ENCODE measurements at places on chromosomes 16 and 17.

DNA sequence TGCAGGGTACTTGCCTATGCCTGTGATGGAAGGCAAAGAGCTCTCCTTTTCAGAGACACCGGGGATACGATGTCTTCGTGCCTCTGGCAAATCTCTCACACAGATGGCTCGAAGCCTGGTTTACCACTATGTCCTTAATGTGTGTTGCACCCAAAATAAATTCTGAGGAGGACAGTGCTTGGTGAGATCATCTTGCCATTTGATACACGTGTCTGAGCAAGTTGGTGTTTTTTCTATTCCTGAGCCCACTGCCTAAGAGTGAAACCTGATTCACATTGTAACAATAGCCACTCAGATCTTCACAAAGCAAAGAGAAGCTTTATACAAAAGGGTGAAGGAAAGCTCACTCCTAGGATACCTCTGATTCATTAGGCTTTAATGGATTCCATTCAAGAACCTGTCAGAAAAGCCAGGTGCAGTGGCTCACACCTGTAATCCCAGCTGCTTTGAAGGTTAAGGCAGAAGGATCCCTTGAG lies 33.1 kb upstream of the AKAP1 start:
- DNase-seq, result no peak

DNA sequence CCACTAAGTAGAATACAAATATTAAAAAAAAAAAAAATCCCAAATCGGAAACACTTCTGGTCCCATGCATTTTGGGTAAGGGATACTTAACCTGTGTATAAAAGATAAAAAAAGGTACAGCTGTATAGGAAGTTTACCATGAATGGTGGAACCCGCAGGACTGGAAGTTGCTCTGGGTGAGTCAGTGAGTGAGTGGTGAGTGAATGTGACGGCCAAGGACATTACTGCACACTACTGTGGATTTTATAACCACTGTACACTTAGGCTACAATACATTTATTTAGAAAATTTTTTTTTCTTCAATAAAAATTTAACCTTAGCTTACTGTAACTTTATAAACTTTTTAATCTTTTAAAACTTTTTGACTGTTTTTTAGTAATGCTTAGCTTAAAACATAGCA lies 71.3 kb upstream of the BCAR1 start:
- DNase-seq, result no peak

DNA sequence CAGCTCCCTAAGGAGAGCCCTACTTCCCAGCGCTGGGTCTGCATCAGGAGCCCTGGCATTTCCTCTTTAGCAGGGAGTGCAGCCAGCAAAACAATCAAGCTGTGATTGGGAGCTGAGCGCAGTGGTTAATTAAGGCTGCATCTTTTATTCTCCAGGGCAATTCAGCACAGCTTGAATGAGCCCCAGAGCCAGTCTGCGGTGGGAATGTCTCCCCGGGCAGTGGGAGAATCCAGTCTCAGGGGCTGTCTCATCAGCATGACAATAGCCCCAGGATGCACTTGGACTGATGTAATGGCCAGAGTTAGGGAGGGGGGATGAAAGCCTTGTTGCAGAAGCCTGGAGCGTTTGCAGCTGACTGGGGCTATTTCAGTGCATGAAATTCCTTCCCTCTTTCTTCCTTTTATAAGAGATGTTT lies 292.6 kb upstream of the SOX9 start:
- DNase-seq, result peak; percentile 10

- no peak for DNase-seq
Measured at GRCh38 chr17:32746698-32747097, 130.2 kb downstream of the MYO1D start.

DNA sequence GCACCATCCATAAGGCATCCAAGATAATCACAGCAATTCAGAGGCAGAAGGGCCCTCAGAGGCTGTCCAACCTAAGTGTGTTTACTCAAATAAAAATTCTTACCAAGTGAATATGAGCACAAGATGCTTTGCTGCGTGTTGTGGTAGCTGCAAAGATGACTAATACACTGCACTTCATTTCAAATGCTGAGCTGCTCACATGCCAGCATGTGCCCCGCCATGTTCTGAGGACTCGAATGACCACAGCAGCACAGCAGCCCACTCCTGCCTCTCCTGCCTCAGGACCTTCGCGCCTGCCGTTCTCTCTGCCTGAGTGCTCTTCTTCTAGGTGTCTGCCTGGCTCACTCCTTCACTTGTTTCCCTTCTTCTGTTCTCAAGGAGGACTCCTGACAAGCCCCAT lies 19.0 kb downstream of the PIK3R5 start:
- no peak for DNase-seq

GRCh38 chr16:27969574-27969973 lies 93.9 kb downstream of the GSG1L start:
- no peak for DNase-seq

- DNase-seq, result no peak
Measured at GRCh38 chr16:10694830-10695229, at the start of gene TEKT5. TEKT5 (minus strand) TSS chr16:10694930; CDS start chr16:10694873, 57 bp downstream.

GRCh38 chr16:31083981-31084380 lies 4.8 kb downstream of the PRSS53 start:
- no peak for DNase-seq

- DNase-seq, result peak; percentile 14
Measured at GRCh38 chr16:79114759-79115158, 485.8 kb downstream of the MAF start.

DNA sequence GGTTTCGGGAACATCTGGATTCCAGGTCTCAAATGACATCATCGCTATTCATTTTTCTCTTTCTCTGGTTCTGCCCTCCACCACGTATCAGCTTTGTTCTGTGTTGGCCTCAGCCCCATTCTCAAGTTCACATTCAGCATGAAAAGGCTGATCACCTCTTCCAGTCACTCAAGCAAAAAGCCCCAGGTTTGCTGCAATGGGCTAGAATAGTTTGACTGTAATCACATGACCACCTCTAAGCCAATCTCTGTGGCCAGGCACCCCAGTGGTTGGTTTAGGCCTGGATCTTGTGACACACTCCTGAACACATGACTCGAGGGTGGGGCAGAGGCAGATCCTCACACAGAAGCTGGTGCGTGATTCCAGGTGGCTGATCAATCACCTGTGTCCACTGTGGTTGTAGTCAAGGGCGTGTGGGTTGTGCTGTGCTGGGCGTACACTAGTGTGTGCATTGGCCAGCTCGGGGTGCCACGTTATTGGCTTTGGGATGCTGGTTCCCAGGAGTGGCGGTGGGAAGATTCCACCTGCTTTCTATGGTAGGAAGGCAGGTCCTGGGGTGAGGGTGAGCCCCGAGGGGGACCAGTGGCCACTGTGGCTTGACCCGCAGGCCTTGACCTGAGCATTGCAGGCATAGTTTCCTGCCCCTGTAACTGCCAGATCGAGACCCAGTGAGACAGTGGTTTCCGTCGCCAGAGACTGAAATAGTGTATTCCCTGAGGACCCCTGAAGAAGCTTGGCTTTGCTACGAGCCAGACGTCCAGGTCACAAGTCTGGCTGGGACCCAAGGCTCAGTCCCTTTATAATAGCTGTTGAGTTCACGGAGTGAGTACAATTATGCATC lies 12.0 kb downstream of the EEF2K start:
- no peak for DNase-seq

- no peak for DNase-seq
Measured at GRCh38 chr17:43769859-43770258, 8.9 kb downstream of the DUSP3 start.

DNA sequence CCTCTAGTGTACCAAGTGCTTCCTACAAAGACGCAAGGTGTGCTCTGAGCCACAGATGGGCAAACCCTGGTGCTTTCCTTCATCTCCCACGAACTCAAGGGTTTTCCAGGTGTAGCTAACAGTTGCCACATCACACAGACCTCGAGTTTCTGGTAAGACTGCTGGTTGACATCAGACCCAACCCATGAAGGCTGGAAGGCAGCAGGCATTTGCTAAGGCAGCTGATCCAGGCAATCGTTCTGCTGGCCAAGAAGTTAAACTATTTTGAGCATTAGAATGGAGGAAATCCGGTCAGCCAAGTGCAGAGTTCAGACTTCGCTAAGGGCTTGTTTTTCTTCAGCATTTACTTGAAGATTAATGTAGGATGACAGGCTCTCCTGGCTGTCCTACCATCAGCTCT lies 11.5 kb downstream of the HAS3 start:
- no peak for DNase-seq

DNA sequence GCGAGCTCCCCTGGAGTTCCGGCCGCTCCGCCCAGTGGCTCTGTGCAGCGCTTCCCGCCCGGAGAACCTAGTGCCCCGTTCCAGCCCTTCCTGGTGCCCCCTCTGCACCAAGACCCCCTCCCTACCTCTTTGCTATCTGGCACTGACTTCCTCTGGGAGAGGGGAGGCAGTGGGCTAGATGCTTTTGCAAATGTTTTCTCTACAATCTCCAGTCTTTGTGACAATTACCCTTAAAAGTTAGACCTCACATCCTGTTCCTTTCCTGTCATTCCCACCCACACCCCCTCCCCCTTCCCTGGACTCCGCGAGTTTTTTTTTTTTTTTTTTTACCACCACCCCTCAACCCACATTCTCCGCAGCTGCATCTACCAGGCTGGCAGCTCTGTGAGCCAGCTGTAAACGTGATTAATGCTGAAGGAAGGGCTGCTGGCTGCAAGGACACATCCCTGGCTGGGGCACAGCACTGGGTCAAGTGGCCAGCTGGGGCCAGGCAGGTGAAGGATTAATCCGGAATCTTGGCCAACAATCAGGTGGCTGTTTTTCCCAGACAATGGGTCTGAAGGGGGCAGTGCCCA lies 101.5 kb downstream of the MGAT5B start:
- DNase-seq, result no peak

All from SK-N-DZ (cell line).